ENCODE measurements at places on chromosomes 12 and 14.

DNA sequence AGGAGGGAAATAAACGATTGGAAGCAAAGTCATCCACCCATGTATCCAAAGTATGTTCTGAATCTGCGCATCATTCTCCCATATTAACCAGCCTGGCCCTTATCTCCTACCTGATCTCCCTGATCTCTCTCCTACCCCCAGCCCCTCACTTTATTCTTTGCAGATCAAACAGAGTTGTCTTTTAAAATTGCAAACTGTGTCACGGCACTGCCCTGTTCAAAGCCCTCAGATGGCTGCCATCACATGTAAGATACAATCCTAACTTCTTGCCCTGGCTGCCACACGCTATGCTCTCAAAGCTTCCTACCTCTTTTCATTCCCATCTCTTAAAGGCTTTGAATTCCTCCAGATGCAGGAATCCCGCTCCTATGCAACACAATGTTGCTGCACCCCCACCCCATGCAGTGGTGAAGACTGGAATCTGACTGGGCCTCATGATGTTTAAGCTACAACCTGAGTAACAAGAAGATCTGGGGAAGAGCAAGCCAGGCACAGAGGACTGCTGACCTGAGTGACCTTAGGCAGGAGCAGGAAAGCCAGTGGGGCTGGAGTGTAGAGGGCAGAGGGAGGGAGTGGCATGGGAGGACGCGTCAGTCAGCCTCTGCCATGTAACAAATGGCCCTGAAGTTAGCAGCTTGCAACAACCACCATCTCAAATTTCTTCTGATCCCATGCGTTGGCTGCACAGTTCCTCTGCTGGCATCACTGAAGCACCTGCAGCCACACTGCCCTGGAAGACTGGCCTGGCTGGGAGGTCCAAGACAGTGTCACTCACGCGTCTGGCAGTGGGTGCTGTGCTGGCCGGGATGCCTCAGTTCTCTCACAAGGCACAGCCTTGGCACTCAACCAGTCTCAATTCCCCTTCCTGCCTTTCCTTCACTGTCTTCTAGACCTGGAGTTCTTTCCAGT is 382.8 kb downstream of the BCL11B start:
- no peak for DNase-seq

DNA sequence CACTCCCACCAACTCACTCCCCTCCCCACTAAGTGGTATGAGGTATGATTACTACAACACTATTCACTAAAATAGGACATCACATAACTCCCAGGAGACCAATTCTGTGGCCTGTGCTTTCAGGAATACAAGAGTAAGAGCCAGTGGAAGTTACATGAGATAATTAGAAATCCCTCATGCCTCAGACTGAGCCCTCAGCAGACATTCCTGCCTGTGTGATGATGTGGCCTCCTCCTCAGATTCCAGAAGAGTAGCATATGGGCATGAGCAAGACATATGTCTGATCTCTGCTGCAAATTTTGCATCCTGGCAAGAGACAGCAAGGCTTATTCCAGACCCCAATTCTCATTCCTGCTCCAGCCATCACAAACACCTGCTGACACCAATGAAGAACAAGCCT is 46.0 kb upstream of the BMP4 start:
- DNase-seq, result no peak

DNA sequence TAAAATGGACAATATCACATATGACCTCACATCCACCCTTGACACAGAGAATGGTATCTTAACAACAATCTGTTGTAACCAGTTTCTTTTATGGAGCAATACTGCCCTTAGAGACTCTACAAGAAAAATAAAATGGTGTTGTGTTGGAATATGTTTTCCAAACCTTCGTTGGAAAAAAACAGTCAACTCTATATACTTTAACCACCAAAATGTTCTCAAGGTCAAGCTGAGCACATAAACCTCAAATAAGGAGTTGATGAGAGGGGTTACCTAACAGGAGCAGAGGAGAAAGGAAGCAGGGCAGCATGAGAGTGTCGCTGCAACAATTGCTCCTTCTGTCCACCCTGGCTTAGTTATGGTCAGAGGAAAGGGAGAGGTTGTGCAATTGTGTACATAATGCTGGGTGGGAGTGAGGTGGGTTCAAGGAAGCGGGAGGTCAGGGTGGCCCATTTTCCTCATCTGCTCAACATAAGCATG is 179.2 kb upstream of the BMP4 start:
- no peak for DNase-seq

- DNase-seq, result no peak
Measured at GRCh38 chr14:22767323-22767589, 768 bp downstream of the OXA1L start.

GRCh38 chr12:42442311-42442759 is 116.4 kb downstream of the PPHLN1 start:
- DNase-seq, result no peak

GRCh38 chr14:67416810-67417209 is 4.8 kb upstream of the PLEK2 start:
- DNase-seq, result no peak

DNA sequence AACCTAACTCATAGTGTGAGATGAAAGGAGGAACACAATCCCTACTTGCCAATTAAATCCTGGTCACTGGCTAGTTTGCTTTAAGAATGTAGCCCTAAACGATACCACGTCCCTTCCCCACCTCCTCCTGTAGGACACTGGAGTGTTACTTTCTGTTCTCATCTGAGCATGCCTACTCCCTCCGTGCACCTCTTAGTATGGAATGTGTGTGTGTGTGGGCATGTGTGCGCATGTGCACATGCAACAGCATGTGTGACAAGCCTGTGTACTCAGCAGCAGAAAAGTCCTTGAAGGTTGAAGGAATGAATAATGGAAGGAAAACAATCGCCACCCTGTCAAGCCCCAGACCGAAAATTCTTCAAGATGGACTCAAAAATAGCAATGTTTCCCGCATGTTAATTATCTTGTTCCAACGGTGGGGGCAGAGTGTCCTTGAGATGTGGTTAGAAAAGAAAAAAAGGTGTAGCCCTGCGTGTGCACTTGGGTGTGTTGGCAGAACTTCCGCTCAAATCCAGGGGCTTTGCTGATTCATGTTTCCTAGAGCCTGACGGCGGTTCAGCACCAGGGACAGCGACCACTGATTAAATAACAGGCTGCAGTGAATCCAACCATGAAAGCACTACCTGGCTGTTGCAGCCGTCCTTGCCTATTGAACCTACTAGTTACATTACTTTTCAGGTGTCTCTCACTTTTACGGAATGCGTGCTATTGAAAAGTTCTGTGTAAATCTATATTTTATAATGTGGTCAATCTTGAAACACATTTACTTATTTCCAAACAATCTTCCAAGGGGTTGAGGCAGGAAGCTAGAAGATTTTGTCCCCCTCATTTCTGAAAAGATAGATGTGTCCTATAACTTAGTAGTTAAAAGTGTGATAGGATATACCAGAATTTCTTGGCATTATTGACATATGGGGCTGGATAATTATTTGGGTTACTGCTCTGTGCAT is 79.8 kb downstream of the SRRM4 start:
- DNase-seq, result peak; percentile 75

- DNase-seq, result no peak
Measured at GRCh38 chr14:29388571-29388970, 539.1 kb downstream of the PRKD1 start.

- peak; percentile 74 for DNase-seq
Measured at GRCh38 chr14:68663385-68664076, 129.3 kb downstream of the ZFP36L1 start.

DNA sequence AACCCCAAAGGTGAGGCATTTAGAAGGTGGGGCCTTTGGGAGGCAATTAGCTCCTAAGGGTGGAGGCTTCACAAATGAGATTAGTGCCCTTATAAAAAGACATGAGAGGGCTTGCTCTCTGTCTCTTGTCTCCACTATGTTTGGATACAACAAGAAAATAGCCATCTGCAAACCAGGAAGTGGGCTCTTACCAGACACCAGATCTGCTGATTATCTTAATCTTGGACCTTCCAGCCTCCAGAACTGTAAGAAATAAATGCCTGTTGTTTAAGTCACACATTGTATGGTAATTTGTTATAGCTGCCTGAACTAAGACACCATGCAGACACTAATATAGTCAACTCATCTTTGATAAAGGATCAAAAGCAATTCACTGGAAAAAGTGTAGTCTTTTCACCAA is 34.4 kb downstream of the TMEM116 start:
- no peak for DNase-seq

GRCh38 chr12:62075870-62076269 is 184.3 kb upstream of the USP15 start:
- DNase-seq, result no peak

- no peak for DNase-seq
Measured at GRCh38 chr12:27018037-27018436, 3.9 kb upstream of the TM7SF3 start.

DNA sequence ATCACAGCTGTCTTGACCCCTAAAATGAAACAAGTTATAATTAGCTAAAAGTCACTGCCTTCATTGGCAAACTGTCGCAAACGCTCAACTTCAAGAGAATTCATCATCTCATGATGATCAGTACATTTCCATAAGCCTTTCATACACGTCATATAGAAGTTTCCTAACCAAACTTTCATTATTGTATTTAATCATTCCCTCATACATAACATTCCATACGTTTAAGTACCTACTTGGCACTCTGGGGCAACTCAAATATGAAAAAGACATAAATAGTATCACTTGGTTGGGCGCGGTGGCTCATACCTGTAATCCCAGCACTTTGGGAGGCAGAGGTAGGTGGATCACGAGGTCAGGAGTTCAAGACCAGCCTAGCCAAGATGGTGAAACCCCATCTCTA is 12.4 kb upstream of the PPP2R5E start:
- no peak for DNase-seq

- no peak for DNase-seq
Measured at GRCh38 chr12:30145684-30146032, 361.9 kb upstream of the TMTC1 start.

DNA sequence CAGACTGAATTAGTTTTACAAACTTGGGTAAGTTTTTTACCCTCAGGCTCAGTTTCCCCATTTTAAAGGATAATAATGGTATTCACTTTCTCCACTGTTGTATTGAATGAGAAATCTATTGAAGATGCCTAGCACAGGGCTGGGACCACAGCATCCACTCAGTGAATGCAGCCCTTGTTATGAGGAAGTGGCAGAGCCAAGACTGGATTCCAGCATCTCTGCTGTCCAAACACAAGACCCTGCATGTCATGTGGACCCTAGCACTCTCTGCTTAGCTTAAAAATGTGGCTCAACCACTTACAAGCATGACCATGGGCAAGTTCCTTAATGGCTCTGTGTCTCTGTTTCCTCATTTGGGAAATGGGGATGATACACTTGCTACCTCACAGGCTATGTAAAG is 24.1 kb upstream of the TRIM9 start:
- no peak for DNase-seq

GRCh38 chr14:29627137-29627536 is 300.5 kb downstream of the PRKD1 start:
- peak; percentile 31 for DNase-seq

GRCh38 chr12:131418121-131418520 is 292.8 kb upstream of the SFSWAP start:
- no peak for DNase-seq

DNA sequence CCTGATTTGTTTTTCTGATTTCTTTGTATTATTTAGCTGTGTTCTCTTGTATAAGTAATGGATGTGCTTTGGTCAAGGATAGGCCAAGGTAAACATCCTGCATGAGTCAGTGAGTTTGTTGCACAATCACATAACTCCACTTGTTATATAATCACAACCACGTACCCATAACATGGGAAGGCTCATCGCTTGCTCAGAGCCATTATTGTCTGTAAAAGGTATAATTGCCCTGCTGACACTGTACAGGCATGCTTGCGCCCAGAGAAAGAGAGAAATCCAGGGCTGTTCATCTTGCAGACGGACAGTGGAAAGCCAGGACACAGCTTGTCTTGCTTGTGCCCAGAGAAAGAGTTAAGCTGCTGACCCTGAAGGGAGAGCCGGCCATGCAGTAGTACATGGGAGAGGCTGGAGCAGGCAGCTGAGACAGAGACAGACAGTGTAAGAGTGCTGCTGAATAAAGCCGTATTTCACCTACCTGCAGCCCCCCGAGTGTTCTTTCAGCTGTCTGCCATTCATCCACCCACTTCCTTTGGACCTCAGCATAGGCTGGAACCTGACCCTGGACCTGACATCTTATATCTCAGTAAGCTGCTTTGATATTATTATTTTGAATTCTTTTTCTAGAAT is 174.7 kb upstream of the DAAM1 start:
- DNase-seq, result peak; percentile 40

DNA sequence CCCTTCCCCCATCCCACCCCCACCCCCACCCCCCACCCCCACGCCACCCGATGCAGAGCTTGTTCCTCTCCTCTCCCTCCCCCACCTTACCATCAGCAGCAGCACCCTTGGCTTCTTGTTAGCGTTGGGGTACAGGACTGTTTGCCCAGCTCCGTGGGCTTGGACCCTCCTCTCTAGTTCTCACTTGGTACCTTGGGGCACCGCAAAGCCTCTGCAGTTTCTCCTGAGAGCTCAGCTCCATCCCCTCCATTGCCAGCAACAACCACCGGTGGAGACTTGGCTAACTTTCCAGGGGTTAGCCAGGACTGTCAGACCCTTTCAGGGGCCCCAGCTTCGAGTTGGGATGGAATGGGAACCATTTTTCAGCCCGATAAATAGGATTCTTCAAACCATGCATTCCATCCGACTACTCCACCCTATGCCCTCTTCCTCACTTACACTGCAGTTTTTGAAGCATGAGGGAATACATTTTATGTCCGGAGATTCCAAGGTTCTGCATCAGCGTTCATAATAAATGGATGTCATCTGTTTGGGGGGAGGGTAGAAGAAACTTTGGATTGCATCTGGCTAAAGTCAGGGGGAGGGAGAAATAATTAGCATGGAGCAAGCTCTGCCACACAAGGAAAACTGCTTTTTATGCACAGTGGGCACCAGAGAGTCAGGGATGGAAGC is 1.1 kb downstream of the SCN8A start:
- no peak for DNase-seq

DNA sequence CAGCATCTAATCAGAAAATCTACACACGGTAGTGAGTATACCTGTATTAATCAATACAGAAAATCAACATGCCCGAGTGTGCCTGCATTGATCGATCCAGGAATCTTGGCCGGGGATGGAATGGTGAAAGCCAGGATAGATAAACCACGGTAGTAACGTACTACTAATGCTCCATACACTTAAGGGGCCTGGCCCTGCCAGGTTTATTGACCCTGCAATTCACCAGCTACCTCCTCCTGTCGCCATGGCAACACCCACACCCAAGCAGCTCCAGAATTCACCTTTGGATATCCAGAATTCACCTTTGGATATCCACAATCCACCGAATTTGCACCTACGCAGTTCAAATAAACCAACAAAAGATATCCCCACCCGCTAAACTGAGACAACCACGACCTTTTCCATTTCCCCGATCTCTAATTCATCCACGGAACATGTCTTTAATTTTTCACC is 14.8 kb upstream of the CALM1 start:
- no peak for DNase-seq

- DNase-seq, result no peak
Measured at GRCh38 chr12:111927346-111927745, 85.3 kb downstream of the MAPKAPK5 start.

GRCh38 chr12:24806386-24806785 is 142.5 kb downstream of the BCAT1 start:
- no peak for DNase-seq
